Activated T-cell treated with anti-CD3 and anti-CD28 coated beads for 24 hours (primary cell): ENCODE measurements at places on chromosomes 5 and 9.

- no peak for DNase-seq
Observed at GRCh38 chr5:66469684-66470083, 126.5 kb upstream of the MAST4 start.

GRCh38 chr9:69317894-69318293 lies 7.1 kb upstream of the ENTREP1 start:
- DNase-seq = peak; percentile 7

DNA sequence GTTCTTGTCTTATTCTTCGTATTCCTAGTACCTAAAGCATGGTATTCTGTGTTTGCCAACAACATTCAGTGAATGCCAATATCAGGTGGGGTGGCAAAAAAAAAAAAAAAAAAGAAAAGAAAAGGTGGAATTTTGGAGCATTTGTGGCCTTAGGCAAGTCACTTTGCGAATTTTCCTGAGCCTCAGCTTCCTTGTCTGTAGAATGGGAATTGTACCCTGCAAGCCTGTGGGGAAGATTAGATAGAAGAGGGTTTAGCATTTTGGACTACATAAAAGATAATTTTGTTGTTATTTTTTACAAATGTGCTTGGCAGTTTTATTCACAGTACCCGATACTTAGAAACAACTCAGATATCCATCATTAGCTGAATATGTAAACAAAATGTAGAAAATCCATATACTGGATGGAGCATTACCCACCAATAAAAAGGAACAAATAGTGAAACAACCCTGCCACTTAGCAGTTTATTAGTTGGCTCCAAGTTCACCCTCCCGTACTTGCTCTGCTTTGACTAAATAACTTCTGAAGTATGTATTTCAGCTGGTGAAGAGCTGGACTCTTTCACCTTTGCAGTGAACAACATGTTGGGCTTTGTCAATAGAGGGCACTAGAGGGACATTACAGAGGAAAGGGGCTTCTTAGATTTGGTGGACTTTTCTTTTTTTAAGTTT lies 13.6 kb downstream of the UBE2D2 start:
- no peak for DNase-seq

GRCh38 chr9:120307599-120307998 lies 272.4 kb downstream of the CDK5RAP2 start:
- no peak for DNase-seq

DNA sequence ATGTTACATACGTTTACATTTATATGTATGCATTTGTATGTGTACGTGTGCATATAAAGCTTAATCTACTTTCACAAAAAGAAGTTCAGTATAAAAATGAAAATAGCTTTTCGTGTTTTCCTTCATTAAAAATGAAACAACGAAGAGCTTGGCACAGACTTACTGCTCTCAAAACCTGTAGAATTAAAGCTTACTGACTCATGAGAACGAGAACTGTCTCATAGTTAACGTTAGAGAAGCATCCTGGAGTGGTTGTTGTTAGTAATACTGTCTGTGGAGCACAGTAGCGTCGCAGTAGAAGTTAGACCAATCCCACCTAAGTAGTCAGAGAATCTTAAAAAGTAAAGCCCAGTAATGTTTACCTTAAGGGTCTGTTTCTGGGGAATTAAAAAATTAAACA lies 1.3 kb downstream of the MAT2B start:
- DNase-seq = no peak

- no peak for DNase-seq
Observed at GRCh38 chr9:131111854-131112311, 13.5 kb upstream of the NUP214 start.

- DNase-seq = no peak
Observed at GRCh38 chr5:143142596-143143435, 260.7 kb downstream of the NR3C1 start.

GRCh38 chr5:158811350-158811749 lies 288.4 kb downstream of the EBF1 start:
- DNase-seq = no peak

GRCh38 chr9:121842612-121842978 lies 191.2 kb downstream of the DAB2IP start:
- no peak for DNase-seq

DNA sequence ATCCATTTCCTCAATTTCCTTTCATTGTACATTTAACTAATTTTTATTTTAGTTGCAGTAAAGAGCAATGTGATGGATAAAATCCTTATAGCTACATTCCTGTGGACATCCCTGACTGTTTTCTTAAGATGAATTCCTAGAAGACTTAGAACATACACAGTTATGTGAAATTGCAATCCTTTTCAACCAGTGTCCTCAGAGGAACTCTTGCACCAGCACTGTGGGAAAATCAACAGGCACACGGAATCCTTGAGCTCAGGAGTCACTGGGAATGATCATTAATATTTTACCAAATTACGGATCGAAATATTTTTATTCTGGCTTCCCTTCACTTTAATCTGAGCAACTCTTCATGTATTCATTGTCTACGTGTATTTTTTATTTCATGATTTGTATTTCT lies 901.9 kb upstream of the WWC1 start:
- no peak for DNase-seq
